ENCODE measurements at places on chromosomes 11 and 22.
A peak's percentile ranks its signal among the peaks of the same experiment; 100 is the strongest.

- DNase-seq: no peak
Observed at GRCh38 chr11:66479394-66480116, 679 bp upstream of the DPP3 start.

GRCh38 chr22:18035751-18036150, 11.4 kb upstream of the MICAL3 start:
- no peak for DNase-seq

- DNase-seq: no peak
Observed at GRCh38 chr11:133414506-133414905, 117.8 kb downstream of the OPCML start.

GRCh38 chr11:66815646-66816045, 27.6 kb upstream of the RCE1 start:
- DNase-seq: no peak

- no peak for DNase-seq
Observed at GRCh38 chr11:16505481-16505880, 149.1 kb upstream of the SOX6 start.

GRCh38 chr11:73287400-73288101, 15.4 kb downstream of the P2RY6 start:
- no peak for DNase-seq

DNA sequence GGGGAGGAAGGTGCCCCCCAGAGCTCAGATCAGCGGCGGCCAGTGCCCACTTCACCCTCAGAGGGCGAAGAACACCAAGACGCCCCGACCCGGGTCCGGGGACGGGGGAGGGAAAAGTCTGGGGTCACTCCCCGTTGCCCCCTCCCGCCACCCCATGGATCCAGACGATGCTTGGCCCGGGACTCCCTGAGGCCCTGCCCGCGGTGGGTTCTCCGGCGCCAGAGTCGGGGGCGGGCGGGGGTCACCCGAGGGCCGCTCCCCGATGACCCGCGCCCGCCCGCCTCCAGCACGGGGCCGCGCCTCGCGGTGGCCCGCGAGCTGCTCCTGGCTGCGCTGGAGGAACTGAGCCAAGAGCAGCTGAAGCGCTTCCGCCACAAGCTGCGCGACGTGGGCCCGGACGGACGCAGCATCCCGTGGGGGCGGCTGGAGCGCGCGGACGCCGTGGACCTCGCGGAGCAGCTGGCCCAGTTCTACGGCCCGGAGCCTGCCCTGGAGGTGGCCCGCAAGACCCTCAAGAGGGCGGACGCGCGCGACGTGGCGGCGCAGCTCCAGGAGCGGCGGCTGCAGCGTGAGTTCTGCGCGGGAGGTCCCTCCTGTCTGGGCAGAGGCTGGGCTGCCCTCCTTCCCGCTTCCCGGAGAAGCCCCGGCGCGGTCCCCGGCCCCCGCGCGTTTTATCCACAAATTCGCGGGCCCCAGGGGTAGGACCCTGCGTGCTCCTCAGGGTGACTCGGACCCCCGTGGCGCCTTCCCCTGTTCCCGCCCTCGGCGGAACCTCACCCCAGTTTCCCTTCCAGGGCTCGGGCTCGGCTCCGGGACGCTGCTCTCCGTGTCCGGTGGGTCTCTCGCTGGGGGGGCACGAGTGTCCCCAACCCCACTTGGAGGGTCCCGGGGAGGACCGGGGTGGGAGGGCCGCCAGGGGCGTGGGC, 1.1 kb downstream of the NLRP6 start:
- DNase-seq: peak; percentile 15

GRCh38 chr11:76419896-76420295, 24.9 kb upstream of the EMSY start:
- no peak for DNase-seq

DNA sequence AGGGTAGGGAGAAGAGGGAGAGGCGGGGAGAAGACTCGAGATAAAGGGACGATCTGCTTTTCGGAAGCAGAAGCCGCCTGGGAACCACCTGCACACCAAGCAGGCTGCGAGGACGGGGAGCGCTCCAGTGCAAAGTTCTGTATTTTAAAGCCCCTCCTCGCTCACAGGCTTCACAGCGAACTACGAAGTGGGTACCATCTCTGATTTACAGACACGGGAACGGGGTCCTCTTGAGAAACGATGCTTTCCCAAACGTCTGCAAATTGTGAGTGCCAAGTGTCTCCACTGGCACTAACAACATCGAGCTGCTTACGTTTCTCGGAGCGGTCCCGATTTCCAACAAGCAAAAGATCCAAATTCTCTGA, 700 bp upstream of the STX3 start:
- DNase-seq: peak; percentile 21

- no peak for DNase-seq
Observed at GRCh38 chr11:18081551-18081950, 24.3 kb downstream of the SAAL1 start.

DNA sequence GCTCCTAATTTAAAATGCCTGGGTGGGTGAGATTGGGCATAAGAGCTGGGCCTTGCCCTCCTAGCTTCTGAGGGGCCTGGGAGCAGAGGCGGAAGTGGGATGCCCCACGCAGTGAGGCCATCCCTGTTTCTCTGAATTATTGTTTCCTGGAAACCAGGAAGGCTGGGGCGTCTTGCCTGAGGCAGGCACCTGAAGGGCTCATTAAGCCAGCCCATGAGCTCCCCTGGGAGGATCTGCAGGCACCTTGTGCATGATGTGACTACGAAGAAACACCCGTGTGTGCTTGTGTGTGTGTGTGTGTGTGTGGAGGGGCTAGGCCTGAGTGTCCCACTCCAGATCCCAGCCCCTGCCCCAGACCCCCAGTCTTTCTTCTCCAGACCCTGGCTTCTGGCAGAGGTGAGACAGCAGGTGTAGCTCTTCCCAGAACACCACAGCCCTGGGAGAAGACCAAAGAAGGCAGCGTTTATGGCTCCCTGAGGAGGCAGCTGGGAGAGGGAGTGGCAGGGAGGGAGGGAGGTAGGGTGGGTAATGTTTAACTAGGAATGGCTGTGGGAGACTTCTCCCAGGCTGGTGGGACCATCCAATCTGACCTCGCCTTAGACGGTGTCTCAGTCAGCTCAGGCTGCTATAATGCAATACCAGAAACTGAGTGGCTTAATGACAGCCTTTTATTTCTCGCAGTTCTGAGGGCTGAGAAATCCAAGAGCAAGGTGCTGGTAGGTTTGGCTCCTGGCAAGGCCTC, 2.1 kb upstream of the BATF2 start:
- DNase-seq: no peak

DNA sequence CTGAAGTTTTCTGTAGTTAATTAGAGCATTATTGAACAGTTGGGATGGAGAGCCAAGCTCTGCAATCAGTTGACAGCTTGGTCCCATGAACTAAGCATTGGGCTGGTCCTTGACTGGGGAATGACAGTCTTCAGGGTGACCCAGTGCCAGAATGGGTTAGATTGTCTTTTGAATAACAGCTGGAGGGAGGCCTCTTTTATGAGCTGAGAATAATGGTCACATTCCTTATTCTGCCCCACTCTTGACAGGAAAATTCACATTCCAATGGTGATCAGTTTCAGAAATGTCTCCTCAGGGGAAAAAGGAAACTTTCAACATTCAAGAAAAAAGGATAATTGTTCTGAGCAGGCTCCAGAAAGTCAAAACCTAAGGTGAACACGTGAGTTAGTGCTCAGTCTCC, 113.9 kb downstream of the KIRREL3 start:
- no peak for DNase-seq

DNA sequence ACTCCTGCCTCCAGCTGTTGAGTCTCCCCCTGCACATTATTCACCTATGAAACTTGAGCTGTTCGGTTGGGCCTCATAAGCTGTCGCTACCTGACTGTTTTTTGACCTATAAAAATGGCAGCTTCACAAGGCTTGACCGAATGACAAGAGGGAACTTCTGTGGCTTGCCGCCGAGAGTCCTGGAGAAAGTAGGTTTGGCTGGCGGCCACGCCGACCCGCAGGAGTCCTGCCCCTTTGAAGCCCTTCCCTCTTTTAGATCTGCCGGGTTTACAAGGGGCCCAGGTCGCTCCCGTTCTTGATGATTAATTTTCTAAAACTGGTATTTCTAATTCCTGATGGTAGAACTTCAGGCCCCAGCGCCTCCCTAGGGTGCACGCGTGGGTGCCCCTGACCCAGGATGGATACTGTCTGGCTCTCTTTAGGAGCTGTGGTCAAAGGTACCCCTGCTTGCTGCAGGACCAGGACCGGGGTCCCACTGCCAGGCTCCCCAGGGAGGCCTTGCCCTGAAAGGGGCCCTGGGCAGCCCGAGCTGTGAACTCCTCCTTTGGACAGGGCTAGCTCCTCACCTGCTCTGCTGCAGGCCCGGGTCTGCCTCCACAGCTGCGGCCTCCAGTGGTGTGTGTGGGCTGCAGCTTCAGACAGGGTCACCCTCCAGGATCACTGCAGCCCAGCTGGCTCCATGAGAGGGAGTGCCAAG, 171.8 kb downstream of the CTTN start:
- DNase-seq: no peak

DNA sequence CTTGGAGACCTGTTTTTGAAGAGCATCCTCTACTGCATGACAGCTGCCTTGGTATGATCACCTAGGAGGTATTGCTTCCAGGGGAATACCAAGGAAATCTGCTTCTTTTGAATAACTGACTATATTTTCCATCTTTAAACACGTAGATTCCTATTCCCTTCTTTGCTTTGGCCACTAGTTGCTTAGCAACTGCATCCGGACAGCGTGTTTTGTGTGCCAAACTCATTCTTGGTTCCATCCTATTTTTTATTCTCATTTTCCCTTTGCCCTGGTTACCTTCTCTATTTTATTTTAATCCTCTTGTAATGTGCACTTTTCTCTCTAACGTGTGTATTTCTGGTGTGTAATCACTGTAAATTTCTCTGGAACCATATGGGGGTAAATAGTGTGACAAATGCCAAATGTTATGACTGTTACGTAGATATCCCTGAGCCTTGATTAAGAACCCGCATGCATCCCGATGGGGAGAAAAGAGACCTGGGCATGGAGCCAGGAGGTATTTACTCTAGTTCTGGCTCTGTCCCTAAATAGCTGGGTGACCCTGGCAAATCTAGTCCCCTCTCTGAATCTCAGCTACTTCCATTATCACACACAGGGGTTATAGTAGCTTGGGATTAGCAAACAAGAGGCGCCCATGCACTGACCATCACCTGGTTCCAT, 241.7 kb downstream of the MIAT start:
- DNase-seq: no peak

GRCh38 chr11:105000167-105000566, 22.8 kb downstream of the CASP5 start:
- DNase-seq: no peak

- no peak for DNase-seq
Observed at GRCh38 chr11:108034952-108035351, 26.3 kb downstream of the CUL5 start.

GRCh38 chr11:119712459-119713358, 16.3 kb downstream of the NECTIN1 start:
- no peak for DNase-seq

GRCh38 chr11:15920856-15921629, 435.3 kb downstream of the SOX6 start:
- no peak for DNase-seq

- DNase-seq: no peak
Observed at GRCh38 chr11:44310206-44310462, 195 bp upstream of the ALX4 start.

- no peak for DNase-seq
Observed at GRCh38 chr11:57116654-57117053, 65.1 kb upstream of the LRRC55 start.

- DNase-seq: no peak
Observed at GRCh38 chr22:45770506-45770905, 98.9 kb downstream of the ATXN10 start.

DNA sequence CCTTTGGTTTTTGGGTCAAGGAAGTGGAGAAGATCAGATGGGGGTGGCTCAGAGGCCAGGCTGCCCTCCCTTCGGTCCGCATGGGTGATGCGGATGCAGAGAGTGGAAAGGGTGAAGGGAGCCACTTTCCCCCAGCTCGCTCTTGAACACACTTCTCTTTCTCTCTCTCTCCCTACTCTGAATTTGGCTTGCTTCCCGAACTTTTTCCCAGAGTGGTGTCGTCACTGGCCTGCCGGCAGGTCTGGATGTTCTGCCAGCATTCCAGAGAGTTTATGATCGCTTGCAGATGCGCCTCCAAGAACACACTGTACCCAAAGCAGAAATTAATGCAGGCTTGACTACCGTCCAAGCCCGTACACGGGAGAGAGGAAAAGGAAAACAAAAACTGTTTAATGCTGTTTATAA, 103.2 kb downstream of the ZBTB16 start:
- no peak for DNase-seq

DNA sequence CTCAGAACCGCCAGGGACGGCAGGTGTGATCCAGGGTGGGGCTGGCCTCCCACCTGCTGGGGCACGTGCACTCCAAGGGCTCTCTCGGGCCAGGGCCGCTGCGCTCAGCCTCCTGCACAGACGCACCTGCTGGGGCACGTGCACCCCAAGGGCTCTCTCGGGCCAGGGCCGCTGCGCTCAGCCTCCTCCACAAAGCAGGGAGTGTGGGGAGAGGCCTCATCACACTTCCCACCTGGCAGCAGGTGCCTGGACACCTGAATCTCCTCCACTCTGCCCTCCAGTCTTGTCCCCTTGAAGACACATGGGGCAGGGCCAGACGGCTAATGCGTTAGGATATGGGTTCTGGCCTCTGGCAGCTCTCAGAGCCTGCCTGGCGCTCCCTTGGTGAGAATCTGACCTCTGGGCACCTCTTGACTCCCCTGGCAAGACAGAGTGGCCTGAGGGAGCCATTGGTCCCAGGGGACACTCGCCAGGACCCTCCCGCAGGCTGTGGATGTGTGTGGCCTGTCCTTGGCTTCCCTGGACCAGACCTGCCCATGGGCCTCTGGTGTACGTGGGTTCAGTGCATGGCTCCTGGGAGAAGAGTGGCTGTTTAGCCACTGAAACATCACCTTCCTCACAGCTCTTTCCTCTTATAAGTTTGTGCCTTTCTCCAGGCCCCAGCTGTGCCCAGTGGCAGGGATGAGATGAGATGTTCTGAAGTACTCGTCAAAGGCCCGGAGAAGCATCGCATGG, 73.5 kb downstream of the BRD1 start:
- DNase-seq: no peak

GRCh38 chr11:71294846-71295600, 42.6 kb upstream of the SHANK2 start:
- DNase-seq: no peak

- no peak for DNase-seq
Observed at GRCh38 chr11:65654375-65655349, 8.1 kb downstream of the RELA start.

DNA sequence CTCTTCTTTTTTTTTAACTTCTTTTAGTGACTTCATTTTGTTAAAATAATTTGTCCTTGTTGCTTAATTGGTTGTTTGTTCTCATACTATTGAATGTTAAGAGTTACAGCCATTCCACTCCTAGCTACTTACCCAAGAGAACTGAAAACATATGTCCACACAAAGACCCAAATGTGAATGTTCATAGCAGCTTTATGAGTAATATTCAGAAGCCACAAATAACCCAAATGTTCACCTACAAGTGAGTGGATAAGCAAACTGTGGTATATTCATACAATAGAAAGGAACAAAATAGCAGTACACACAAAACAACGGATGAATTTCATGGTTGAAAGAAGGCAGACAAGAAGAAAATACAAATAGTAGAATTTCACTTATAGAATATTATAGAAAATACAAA, 1.4 kb upstream of the OR4D11 start:
- DNase-seq: no peak

All from CD4-positive, alpha-beta T cell treated with Interleukin-4 for 1 hour (primary cell).